ENCODE measurements at places on chromosomes 4 and X. TPM values are rescaled to one million over a fixed set of nuclear protein-coding genes. Genes with fewer than 3 reads are reported as not detected.

DNA sequence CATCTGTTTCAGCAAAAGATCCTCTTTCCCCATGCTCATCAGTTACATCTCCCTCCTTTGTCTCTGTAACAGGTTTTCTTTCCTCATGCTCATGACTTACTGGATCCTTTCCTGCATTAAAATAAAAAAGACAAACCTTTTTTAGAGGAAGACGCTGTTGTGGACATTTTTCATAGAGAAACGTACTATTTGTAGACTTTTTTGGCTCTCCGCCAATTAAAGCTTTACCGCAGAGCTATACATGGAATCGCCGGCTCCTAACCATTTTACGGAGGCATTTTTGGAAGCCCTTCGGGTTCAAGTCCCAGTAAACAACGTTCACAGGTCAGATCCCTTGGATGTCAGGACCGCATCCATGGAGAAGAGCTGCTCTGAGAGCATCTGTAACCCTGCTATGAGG is 1.3 kb downstream of the FAM9C start:
- DNase-seq = no peak

DNA sequence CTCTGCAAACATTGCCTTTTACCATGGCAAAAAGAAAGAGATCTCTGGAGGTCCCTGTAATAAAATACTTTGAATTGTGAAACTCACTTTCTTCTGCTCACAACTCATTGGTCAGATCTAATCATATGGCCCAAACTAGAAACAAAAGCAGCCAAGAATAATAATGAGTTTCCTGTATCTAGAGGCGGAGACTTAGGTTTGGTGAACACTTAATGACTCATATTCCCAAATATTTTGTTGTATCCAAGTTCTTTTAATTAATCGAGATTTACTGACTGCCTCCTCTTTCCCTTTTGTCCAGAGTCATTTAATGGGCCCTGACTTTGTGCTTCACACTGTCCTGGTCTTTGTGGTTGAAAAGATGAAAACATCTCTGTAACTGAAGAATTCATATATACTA is 190.6 kb downstream of the CCSER1 start:
- no peak for DNase-seq

- DNase-seq = no peak
Observed at GRCh38 chr4:22442956-22443355, 72.9 kb downstream of the ADGRA3 start.

GRCh38 chr4:37601531-37601930 is 84.6 kb downstream of the RELL1 start:
- no peak for DNase-seq

Gene TMEM154
- total RNA-seq = 2.4 TPM

GRCh38 chr4:74120086-74120485 is 21.1 kb upstream of the CXCL2 start:
- DNase-seq = no peak

GRCh38 chrX:74423289-74423998 is 2.2 kb downstream of the SLC16A2 start:
- DNase-seq = no peak

Gene ABLIM2
- total RNA-seq = 19.7 TPM

- DNase-seq = no peak
Observed at GRCh38 chrX:13471269-13471668, 98.1 kb upstream of the EGFL6 start.

DNA sequence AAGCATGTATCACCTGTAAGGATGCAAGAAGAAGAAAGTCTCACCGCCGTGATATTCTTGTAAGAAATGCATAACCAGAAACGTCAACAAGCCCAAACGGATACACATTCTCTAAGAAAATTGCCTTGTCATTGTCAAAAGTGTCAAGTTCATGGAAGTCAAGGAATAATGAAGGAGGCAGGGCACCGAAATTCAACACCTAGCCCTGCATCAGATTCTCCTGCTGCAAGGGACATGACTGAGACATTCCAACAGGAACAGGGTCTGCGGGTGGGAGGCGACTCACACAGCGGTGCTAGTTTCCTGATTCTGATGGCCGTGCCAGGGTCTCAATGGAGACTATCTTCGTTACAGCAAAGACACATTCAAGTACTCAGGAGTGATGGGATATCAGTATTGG is 26.7 kb downstream of the IRF2 start:
- DNase-seq = no peak
